ENCODE measurements at places on chromosomes 5 and 9.

- peak; percentile 74 for DNase-seq
Observed at GRCh38 chr9:121399883-121400607, 30.0 kb upstream of the STOM start.

DNA sequence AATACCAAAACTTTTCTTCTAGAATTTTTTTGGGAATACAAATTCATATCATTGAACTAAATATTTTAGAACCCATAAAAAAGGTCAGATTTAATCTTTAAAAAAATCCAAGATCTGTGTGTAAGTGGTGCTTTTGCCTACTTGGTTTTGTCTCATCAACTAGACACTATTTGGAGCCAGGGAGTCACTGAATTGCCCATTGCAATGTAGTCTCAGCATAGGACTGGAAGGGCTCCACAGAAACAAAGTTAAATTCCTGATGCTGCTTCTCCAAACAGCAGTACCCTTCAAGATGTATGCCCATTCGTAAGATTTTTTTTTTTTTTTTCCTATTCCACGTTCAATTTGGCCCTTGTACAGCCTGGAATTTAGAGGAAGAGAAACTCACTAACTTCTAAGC is 208.0 kb upstream of the MPDZ start:
- DNase-seq, result no peak

GRCh38 chr5:177233802-177234201 is 69.7 kb downstream of the RAB24 start:
- DNase-seq, result no peak

DNA sequence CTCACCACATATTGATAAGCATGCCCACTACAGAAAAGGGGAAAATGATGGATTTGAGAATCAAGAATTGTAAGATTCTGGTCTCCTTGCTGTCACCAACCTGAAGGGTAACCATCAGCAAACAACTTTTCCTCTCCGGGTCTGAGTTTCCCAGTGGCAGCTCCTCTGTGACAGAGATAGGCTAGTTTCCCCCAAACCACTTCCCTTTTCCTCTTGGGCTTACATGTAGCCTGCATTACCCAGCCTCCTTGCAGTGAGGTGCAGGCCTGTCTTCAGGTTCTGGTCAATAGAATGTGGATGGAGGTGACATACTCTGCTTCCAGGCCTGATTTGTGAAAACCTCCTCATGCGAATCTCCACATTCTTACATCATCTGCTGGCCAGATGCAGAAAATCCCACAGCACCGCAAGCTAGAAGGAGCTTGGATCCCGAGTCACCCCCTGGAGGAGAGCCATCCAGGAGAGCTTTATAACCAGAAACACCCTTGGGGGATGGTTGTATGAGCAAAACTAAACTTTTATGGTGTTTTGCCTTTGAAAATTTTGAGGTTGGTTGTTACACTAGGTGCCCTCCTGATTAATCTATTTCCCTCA is 206.1 kb downstream of the RGS3 start:
- no peak for DNase-seq

- no peak for DNase-seq
Observed at GRCh38 chr5:75044406-75044805, 8.0 kb downstream of the GCNT4 start.

DNA sequence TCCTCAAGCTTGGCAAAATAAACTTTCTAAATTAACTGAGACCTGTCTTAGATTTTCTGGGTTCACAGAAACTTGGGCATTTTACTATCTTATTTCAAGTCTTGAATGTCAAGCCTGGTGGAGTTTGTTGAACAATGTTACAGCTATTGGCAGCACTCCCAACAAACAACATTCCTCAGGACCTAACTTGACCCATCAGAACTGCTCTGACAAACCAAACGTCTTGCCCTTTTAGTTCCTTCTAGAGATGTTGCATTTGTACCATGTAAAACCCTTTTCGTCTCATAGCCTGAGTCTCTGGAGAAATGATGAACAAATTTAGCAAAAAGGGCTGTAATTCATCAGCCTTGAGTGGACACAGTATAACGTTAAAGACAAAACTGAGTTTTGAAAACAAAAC is 51.1 kb downstream of the GNA14 start:
- no peak for DNase-seq

- no peak for DNase-seq
Observed at GRCh38 chr5:78109891-78110324, 184.6 kb downstream of the AP3B1 start.

DNA sequence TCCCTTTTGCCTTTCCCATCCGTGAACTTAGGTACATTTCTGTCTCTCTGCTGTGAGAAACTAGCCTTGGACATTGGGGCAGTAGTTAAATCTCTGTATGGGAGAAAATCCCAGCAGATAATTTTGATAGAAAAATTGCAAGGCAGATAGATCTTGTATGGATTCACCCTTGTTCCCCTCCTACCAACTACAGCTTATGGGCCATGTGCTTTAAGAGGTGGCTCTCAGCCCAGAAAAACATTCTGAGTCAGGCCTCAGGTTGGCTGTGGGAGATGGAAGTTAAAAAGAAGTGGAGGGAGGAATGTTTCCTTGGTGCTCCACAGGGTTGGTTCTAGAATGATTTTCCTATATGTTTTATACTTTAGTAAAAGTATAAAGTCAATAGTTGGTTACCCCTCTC is 1.4 kb upstream of the KDM3B start:
- DNase-seq, result no peak

DNA sequence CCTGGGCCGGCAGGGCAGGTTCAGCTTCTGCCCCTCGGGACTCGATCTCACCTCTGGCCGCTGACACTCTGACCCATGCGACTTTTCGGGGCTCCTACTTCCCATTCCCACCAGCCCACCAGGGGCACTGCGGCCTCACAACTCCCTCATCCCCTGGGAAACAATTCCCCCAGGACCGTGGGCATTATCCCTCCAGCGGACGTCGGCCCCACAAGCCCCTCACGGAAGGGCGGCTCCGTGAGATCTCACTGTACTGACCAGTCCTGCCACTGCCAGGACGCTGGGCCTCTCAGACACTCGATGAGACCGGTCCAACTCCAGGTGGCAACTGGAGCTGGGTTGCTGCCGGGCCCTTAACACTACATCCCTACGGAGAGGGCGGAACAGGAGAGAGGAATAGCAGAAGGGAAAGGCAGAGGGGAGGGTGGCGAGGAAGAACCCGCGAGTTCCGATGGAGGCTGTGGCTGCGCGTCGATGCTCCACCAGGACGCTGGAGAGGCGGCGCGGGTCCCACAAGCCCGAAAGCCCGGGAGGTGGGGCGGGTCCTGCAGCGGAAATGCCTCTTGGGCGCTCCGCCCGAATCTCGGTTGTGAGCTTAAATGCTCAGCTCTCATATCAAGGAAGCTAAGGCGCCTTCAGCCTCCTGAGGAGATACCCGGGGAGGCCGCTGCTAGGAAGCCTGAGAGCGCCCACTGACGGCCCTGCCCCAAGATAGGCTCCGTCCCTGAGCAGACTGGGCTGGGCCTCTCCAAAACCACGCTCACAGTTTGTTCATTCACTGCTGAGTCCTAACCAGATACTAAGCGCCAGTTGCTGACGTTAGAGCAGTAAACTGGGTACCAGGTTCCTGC is 36.3 kb downstream of the VCP start:
- peak; percentile 48 for DNase-seq

DNA sequence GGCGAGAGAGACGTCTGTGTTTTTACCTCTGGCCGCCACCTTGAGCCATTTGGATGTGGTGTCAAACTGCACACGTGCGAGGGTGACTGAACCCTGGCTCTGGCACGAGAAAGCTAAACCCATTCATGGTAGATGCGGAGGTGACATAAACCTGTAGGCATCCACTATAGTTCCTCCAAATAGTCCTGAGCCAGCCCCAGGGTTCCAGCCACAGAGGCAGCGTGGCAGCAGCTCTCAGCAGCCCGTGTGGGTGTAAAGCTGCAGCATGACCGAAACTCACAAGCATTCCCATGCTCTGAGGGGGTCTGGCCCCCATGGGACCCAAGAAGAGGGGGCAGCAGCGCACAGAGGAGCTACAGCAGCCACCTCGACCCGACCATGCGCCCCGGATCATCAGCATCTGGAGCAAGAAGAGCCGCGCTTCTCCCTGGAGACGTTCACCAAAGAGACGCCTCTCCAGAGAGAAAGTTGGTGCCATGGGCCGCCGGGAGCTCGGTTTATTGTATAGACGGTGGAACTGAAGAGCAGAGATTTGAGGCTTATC is 303.8 kb upstream of the IRX4 start:
- no peak for DNase-seq

DNA sequence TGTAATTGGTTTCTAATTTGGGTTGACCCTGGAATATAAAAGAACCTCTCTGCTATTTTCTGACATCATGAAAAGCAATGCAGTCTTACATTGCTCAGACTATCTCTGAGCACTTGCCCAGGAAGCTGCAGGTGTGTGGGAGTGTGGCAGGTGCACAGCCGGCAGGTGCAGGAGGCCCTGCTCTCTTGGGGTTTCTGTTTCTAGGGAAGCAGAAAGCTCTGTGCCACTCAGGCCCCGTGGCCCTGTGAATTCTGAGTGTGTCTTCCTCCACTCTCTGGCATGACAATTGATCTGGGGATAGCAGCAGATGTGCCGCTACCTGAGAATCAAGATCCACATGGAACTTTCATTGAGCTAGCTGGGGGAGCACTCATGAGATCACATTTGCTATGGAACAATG is 45.7 kb upstream of the IRX2 start:
- no peak for DNase-seq

DNA sequence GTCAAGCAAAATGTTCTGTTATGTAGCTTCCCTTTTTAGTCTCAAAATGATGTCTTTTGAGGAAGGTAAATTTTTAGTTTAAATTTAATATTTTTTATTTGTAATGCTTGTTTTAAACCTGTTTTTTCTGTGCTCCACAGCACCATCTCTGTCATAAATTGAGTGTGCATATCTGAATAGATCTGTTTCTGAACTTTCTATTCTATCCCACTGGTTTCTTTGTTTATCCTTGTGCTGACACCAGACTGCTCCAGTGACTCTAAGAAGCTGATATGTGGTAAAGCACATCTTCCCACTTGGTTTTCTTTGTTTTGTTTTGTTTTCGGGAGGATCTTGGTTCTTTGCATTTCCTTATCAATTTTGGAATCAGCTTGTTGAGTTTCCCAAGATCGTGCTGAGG is 7.1 kb upstream of the RNF145 start:
- no peak for DNase-seq

- no peak for DNase-seq
Observed at GRCh38 chr9:34684145-34684544, 6.9 kb downstream of the CCL19 start.

GRCh38 chr5:38853753-38854470 is 8.1 kb downstream of the OSMR start:
- DNase-seq, result no peak

- no peak for DNase-seq
Observed at GRCh38 chr5:111555760-111556159, 43.4 kb upstream of the STARD4 start.

GRCh38 chr9:9319007-9319406 is 1293.8 kb downstream of the PTPRD start:
- no peak for DNase-seq

DNA sequence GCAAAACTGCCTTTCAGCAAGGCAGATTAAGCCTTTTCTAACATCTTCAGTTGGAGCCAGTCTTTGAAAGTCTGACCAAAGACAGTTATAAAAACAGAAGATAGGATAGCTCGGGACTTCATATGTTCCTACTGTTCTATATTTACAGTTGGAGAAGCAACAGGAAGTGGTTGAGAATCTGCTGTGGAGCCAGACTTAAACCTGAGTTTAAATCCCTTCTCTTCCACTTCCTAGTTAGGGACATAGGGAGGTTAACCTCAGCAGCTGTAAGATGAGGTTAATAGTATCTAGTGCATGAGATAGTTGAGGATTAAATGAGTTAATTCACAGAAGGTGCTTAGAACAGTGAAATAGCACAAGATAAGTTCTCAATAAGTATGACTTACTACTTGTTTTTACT is 84.5 kb upstream of the FREM1 start:
- DNase-seq, result no peak

DNA sequence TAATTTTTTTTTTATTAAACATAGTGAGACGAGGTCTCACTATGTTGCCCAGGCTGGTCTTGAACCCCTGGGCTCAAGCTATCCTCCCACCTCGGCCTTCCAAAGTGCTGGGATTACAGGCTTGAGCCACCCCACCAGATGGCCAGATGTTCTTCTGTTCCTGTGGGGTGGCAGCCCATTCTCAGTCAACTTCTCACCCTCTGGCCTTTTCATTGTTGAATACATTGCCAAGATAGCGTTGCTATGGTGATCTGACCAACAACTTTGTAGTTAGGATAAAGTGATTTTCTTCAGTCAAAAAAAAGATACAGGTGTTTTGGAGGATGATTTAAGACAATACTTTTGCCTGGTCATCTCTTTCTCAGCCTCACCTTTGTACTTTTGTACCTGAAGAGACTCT is 109.1 kb downstream of the EGFLAM start:
- DNase-seq, result no peak

- no peak for DNase-seq
Observed at GRCh38 chr9:89505911-89506310, 8.0 kb upstream of the SEMA4D start.

- DNase-seq, result peak; percentile 77
Observed at GRCh38 chr9:132268725-132269352, 85.9 kb downstream of the SETX start.

GRCh38 chr9:78928625-78929405 is 631.9 kb downstream of the PSAT1 start:
- DNase-seq, result no peak

GRCh38 chr9:134398756-134399155 is 72.5 kb downstream of the RXRA start:
- no peak for DNase-seq

DNA sequence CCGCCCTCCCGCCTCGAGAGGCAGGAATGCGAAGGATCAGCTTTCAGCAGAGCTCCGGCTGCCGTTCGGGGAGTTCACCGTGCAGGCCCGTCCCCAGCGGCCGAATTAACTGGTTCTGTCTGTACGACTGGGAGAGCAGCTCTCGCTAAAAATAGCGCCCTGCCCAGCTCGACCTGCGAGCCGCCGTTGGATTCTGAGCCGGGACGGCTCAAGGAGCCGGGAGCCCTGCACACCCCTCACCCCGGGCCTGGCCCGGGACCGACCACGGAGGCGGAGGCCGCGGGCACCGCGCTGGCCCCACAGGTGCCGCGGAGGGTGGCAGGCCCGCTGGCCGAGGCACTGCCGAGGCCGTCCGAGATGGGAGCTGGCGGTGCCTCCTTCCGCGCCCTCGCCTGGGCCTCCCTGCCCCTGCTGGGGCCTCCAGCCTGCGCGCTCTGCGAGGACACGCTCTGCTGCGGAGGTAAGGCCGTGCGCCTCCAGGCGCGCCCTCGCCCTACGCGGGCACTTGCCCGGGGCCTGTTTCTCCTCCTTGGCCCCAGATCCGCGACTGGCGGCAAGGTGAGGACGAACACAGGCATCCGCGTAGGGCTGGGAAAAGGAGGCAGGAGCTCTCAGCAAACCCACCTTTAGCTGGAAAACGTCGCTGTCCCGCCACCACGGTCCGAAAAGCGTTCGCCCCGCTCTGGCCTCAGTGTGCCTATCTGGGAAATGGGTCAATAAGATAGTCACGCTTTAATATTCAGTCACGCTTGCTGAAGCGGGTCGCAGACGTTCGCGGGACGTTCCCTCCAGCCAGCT is 53.1 kb upstream of the DAB2IP start:
- no peak for DNase-seq

GRCh38 chr5:112733586-112733985 is 4.1 kb upstream of the APC start:
- DNase-seq, result no peak
